Breast epithelium (tissue), 4 donors: ENCODE measurements at places on chromosomes 6 and 20. TPM values are rescaled to one million over a fixed set of nuclear protein-coding genes. Genes with fewer than 3 reads are reported as not detected.
A peak's percentile ranks its signal among the peaks of the same experiment; 100 is the strongest.

The GMEB2 gene
- 11.0 TPM for total RNA-seq

The EPHA7 gene
- 0.80 TPM for total RNA-seq

The VAPB gene
- 18.6 TPM for total RNA-seq

The CD109 gene
- total RNA-seq = 13.3 TPM

The CST5 gene
- total RNA-seq = not detected

The ACTL10 gene
- 2.6 TPM for total RNA-seq

The LY86 gene
- total RNA-seq = 8.3 TPM

The BPIFA1 gene
- not detected for total RNA-seq

The RIMS1 gene
- total RNA-seq = 2.6 TPM

The SLC35B3 gene
- 16.1 TPM for total RNA-seq

The OLIG3 gene
- not detected for total RNA-seq

DNA sequence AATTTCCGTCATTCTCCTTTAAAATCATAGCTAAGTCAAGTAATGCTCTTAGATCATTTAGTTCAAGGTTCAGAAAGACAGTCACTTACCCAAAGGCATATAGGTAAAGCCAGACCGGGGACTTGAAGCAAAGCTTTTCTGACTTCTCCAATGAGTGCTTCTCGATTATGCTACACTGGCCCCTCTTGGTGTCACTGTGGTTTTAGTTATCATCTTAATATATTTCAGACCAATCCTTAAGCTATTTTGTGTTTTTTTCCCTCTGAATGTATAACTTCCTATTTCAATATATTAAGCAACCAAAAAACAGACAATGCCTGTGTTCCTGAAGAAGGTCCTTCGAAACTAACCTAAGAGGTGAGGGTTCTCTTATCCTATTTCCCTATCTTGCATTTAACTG is 3.9 kb downstream of the PRDM1 start:
- H3K36me3 ChIP-seq = no peaks in the 10 kb centered on the region
- no peaks in the 10 kb centered on the region for H3K27me3 ChIP-seq
- peak overlapping the region; percentile 20 for H3K27ac ChIP-seq
- H3K4me3 ChIP-seq = peak overlapping the region; percentile 83

- H3K27ac ChIP-seq = no peak overlapping the region
- DNase-seq = no peak
- no peak overlapping the region for H3K4me3 ChIP-seq
Measured at GRCh38 chr6:5712349-5713215, 294.1 kb downstream of the NRN1 start.

- H3K4me1 ChIP-seq = no peaks in the 10 kb centered on the region
- H3K36me3 ChIP-seq = no peaks in the 10 kb centered on the region
- no peak for DNase-seq
Measured at GRCh38 chr6:37052027-37052628, 46.7 kb downstream of the FGD2 start.

DNA sequence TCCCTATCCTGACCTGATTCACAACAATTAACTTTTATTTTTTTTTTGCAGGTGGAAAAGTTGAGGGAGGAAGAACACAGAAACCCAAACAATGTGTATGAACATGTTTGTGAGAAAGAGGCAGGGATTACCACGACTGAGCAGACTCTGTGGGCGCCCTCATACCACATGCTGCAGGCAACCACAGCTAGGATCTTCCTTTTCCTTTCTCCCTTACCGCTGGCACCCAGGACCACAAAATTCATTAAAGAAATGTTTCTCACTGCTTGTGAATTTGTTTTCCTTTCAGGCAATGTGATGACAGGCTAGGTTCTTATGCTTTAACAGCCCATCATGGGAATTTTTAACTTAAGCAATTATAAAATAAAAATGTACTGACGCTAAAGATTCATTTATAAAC is 287.1 kb downstream of the GMDS start:
- no peak overlapping the region for H3K4me3 ChIP-seq
- no peaks in the 10 kb centered on the region for H3K27me3 ChIP-seq
- no peak overlapping the region for H3K27ac ChIP-seq
- H3K4me1 ChIP-seq = no peaks in the 10 kb centered on the region
- DNase-seq = no peak

- no peak for DNase-seq
- no peaks in the 10 kb centered on the region for H3K36me3 ChIP-seq
- no peak overlapping the region for H3K27ac ChIP-seq
- no peaks in the 10 kb centered on the region for H3K27me3 ChIP-seq
- H3K4me3 ChIP-seq = no peak overlapping the region
Measured at GRCh38 chr6:75023634-75024033, 182.2 kb downstream of the COL12A1 start.

DNA sequence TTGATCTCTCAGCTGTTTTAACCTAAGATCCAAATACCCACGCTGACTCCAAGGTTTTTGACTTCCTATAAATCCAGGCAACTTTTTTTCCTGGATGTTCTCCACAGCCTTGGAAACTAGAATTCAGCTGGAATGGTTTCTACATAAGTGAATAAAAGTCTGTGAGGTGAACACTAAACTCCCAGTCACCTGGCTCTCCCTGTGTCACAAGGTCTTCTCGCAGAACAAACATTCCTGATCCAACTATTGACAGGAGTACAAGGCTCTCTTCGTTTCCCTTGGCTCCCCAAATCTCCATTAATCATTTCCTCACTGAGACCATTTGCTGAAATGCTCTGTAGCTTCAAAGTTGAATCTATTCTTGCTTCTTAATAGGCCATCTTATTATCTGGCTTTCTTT is 265.7 kb downstream of the ADGRG6 start:
- H3K4me1 ChIP-seq = no peaks in the 10 kb centered on the region
- no peak for DNase-seq
- no peaks in the 10 kb centered on the region for H3K27me3 ChIP-seq
- H3K36me3 ChIP-seq = no peaks in the 10 kb centered on the region
- peak overlapping the region; percentile 68 for H3K27ac ChIP-seq

DNA sequence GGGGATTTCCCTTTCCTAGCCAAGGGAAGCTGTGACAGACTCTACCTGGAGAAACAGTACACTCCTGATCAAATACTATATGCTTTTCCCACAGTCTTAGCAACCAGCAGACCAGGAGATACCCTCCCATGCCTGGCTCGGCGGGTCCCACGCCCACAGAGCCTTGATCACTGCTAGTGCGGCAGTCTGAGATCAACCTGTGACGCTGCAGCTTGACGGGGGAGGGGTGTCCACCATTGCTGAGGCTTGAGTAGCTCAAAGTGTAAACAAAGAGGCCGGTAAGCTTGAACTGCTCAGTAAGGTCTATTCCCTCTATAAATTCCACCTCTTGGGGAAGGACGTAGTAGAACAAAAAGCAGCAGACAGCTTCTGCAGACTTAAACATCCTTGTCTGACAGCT is 63.2 kb downstream of the WASF1 start:
- H3K4me1 ChIP-seq = no peaks in the 10 kb centered on the region
- no peak overlapping the region for H3K4me3 ChIP-seq
- H3K36me3 ChIP-seq = no peaks in the 10 kb centered on the region
- H3K27me3 ChIP-seq = no peaks in the 10 kb centered on the region
- DNase-seq = no peak
- no peak overlapping the region for H3K27ac ChIP-seq

GRCh38 chr6:324729-325125 is 32.4 kb downstream of the DUSP22 start:
- H3K27ac ChIP-seq = no peak overlapping the region
- no peak for DNase-seq
- no peaks in the 10 kb centered on the region for H3K27me3 ChIP-seq
- H3K4me1 ChIP-seq = peaks cover 7% of the 10 kb centered on the region
- H3K36me3 ChIP-seq = no peaks in the 10 kb centered on the region
- H3K4me3 ChIP-seq = no peak overlapping the region

DNA sequence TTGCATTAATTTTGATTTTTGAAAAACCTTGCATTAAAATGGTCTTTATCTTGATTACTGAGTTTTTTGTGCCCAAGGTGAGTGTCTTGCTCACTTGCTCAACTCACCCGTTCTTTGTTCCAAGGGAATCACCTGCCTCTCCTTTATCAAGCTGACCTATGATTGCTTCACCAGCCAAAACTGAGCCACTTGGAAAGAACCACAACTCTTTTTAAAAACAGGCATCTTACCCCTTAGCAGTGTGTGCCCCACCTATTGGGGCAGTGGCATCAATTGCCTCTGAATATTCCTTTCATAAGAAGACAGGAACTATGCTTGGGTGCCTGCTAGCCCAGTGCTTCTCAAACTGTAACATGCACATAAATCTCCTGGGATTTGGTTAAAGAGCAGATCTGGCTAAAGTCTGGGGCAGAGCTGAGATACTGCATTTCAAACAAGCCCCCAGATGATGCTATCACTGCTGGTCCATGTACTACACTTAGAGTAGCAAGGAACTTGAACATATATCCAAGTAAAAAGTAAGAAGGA is 3.3 kb upstream of the STK38 start:
- H3K4me1 ChIP-seq = peaks cover 6% of the 10 kb centered on the region
- H3K4me3 ChIP-seq = no peak overlapping the region
- H3K27me3 ChIP-seq = no peaks in the 10 kb centered on the region
- no peaks in the 10 kb centered on the region for H3K36me3 ChIP-seq
- no peak for DNase-seq
- H3K27ac ChIP-seq = no peak overlapping the region

DNA sequence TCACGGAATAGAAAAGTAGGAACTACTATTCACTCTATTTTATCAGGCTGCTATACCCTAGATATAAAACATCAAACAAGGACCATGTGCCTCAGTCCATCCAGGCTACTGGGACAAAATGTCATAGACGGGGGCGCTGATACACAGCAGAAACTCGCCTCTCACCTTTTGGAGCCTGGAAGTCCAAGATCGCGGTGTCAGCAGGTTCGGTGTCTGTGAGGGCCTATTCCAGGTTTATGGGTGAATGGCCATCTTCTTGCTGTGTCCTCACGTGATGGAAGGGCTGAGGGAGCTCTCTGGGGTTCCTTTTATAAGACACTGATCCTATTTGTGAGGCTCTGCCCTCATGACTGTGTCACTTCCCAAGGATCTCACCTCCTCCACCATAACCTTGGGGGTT is 89.5 kb downstream of the DLL1 start:
- no peak for DNase-seq
- no peaks in the 10 kb centered on the region for H3K4me1 ChIP-seq
- H3K27ac ChIP-seq = peak overlapping the region; percentile 79
- H3K27me3 ChIP-seq = no peaks in the 10 kb centered on the region
- no peaks in the 10 kb centered on the region for H3K36me3 ChIP-seq

DNA sequence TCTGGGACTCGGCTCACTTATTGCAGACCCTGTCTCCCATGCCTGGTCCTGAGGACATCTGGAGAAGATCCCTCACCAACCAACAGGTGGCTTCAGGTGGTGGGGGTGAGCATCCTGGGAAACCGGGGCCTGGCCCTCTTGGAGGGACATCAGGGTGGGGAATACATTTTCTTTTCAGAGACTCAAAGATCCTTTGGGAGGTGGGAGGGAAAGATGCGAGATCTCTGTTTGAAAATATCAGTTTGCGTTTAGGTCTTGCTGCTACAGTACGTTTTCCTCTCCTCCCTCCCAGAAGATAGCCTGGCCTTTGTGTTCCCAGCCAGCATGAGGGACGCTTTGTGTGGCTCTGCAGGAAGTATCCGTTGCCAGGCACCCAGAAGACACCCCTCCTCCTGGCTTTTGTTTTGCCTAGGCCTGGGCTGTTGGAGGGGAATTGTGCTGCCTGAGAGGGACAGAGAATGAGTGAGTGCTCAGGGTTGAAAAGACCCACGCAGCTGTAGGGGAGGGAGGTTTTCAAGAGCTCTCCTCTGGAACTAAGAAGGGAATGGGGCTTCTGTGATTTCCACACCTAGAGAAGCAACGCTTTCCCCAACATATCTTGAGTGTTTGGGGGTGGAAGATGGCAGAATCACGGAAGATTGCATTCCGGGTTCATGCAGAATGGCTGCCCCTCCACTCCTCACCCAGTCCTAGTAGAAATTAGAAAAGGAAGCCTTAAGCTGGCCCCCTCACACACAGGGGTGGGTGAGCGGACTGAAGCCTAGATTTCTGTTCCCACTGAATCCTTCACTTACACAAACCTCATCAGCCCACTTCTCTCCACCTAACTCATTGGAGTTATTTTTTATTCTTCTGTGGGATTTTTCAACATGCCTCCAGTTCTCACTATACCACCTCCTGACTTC is 22.0 kb upstream of the SLC2A12 start:
- no peak overlapping the region for H3K27ac ChIP-seq
- no peaks in the 10 kb centered on the region for H3K36me3 ChIP-seq
- no peak for DNase-seq
- no peaks in the 10 kb centered on the region for H3K4me1 ChIP-seq
- no peaks in the 10 kb centered on the region for H3K27me3 ChIP-seq

GRCh38 chr6:103707596-103708325 is 1152.0 kb downstream of the HACE1 start:
- H3K4me1 ChIP-seq = no peaks in the 10 kb centered on the region
- no peak overlapping the region for H3K4me3 ChIP-seq
- no peaks in the 10 kb centered on the region for H3K27me3 ChIP-seq
- H3K36me3 ChIP-seq = no peaks in the 10 kb centered on the region
- DNase-seq = no peak
- no peak overlapping the region for H3K27ac ChIP-seq

- H3K4me3 ChIP-seq = no peak overlapping the region
- no peak overlapping the region for H3K27ac ChIP-seq
- no peak for DNase-seq
Measured at GRCh38 chr6:5082487-5083306, 2.4 kb upstream of the PPP1R3G start.

DNA sequence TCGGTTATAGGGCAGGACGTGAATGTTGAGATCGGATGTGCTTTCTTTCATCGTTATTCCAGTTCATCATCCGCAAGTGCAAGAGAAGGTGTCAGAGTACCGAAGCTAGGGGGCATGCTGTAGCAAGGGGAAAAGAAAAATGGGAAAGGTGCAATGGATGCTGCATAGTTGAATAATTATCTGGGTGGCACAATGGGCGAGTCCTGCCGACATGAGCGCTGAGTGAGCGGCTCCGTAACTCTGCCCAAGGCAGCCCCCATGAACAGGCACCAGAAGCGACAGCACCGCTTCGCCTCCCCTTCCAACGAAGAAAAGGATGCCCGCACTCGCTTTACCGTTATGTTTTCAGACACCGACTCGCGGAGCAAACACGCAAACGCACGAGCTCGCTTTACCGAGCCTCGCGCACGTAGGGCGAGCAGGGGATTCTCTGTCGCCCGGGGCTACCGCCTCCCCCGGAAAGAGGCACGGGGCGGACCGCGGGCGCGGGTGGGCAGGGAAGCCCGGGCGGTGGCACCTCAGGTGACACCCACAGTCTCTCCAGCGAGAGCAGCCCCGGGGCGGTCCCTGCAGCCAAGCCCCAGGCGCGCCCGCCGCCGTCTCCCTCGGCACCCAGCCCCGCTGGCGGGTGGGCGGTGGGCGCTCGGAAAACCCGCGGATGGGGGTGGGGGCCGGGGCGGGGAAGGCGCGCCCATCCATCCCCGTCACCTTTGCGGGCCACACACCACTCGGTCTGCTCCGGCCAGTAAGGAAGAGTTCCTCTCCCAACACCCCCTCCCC is 654 bp downstream of the WASF1 start:
- H3K4me3 ChIP-seq = peak overlapping the region; percentile 94
- H3K27ac ChIP-seq = peak overlapping the region; percentile 93
- no peaks in the 10 kb centered on the region for H3K27me3 ChIP-seq
- H3K36me3 ChIP-seq = no peaks in the 10 kb centered on the region

GRCh38 chr6:113668641-113669408 is 188.3 kb upstream of the MARCKS start:
- H3K36me3 ChIP-seq = no peaks in the 10 kb centered on the region
- no peak overlapping the region for H3K27ac ChIP-seq
- H3K27me3 ChIP-seq = no peaks in the 10 kb centered on the region
- no peak overlapping the region for H3K4me3 ChIP-seq
- H3K4me1 ChIP-seq = no peaks in the 10 kb centered on the region
